ENCODE measurements at places on chromosomes 12 and 14.

GRCh38 chr12:7155471-7156034 lies 25.4 kb downstream of the CLSTN3 start:
- no peak for DNase-seq

GRCh38 chr12:70408004-70408790 lies 42.1 kb downstream of the KCNMB4 start:
- no peak for DNase-seq

GRCh38 chr12:41074473-41074769 lies 113.7 kb upstream of the PDZRN4 start:
- DNase-seq = no peak

- peak; percentile 48 for DNase-seq
These were observed 4.9 kb upstream of the KLHL33 start for GRCh38 chr14:20440882-20441281.

GRCh38 chr14:69855180-69855832 lies 23.9 kb upstream of the SMOC1 start:
- peak; percentile 29 for DNase-seq
